SJSA1 (cell line): ENCODE measurements at places on chromosomes 5 and 9. TPM values are rescaled to one million over a fixed set of nuclear protein-coding genes. Genes with fewer than 3 reads are reported as not detected.

DNA sequence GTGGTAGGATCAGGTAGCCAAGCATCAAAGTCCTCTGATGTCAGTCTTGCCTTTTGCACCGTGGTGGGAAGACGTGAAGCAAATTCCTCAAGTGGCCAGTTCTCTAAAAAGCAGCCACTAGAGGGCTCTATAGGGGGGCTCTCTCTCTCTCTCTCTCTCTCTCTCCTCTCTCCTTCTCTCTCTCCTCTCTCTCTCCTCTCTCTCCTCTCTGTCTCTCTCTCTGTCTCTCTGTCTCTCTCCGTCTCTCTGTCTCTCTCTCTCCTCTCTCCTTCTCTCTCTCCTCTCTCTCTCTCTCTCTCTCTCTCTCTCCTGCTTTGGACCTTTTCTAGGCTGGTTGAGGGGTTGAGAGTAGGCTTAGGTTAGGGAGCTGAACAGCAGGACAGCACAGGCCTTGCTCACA is 13.9 kb upstream of the OSMR start:
- no peak overlapping the region for H3K27ac ChIP-seq
- no peaks in the 10 kb centered on the region for H3K27me3 ChIP-seq
- H3K4me3 ChIP-seq, result no peak overlapping the region
- peaks cover 13% of the 10 kb centered on the region for H3K4me1 ChIP-seq
- H3K36me3 ChIP-seq, result peaks cover 16% of the 10 kb centered on the region

FOXD4L3 gene
- total RNA-seq, result not detected in 2 replicates

GRCh38 chr9:6230037-6230780 is 14.6 kb downstream of the IL33 start:
- no peak for DNase-seq
- H3K27me3 ChIP-seq, result no peaks in the 10 kb centered on the region
- no peak overlapping the region for H3K27ac ChIP-seq
- no peaks in the 10 kb centered on the region for H3K36me3 ChIP-seq
- H3K4me1 ChIP-seq, result no peaks in the 10 kb centered on the region
- H3K4me3 ChIP-seq, result no peak overlapping the region

MAPK9 gene
- 44.9 and 82.1 TPM in 2 replicates for total RNA-seq

DNA sequence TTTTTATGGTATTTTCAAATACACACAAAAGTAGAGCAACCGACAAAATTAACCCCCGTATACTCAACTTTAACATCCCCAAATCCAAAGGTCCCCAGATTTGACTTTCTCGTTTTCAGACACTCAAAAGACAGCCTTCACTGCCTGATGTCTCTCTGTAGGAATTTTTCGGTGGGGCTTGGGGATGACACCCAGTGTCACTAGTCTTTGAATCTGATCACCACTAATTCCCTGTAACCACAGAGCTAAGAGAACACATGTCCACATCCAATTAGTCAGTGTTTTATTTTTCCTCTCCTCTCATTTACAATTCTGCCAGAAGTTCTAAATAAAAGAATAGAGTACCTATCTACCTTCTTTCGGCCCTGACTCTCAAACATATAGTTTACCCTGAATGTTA is 324.6 kb downstream of the ARL15 start:
- DNase-seq, result no peak
- no peak overlapping the region for H3K27ac ChIP-seq
- no peaks in the 10 kb centered on the region for H3K36me3 ChIP-seq
- no peaks in the 10 kb centered on the region for H3K4me1 ChIP-seq

- H3K36me3 ChIP-seq, result no peaks in the 10 kb centered on the region
- DNase-seq, result no peak
- H3K27ac ChIP-seq, result no peak overlapping the region
- H3K4me3 ChIP-seq, result no peak overlapping the region
- no peaks in the 10 kb centered on the region for H3K4me1 ChIP-seq
Measured at GRCh38 chr9:6973762-6974161, 216.0 kb downstream of the KDM4C start.

INSL4 gene
- total RNA-seq, result 0.81 TPM in 1 of 2 replicates, not detected in the other
